Brain (organoid and tissue), 16 donors: ENCODE measurements at places on chromosomes 5 and 9.

DNA sequence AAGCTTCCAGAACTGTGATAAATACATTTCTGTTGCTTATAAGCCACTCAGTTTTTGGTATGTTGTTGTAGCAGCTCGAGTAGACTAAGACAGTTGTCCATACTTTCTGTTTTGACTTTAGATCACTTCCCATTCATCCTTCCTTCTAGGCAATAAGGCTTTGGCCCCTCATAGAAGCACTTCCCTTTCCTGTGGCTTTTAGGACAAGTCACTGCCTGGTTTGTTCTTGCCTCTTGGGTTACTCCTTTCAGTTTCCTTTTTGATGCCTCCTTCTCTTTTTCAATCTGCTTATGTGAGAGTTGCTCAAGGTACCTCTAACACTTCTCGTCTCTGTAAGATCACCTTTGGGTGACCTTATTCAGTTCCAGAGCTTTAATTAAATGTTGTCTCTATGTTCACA, 72.4 kb upstream of the NTRK2 start:
- DNase-seq, result no peak

- DNase-seq, result no peak
Observed at GRCh38 chr9:88529496-88529895, 5.5 kb upstream of the NXNL2 start.

GRCh38 chr5:31918739-31919138, 255.4 kb downstream of the GOLPH3 start:
- peak; percentile 20 for DNase-seq

DNA sequence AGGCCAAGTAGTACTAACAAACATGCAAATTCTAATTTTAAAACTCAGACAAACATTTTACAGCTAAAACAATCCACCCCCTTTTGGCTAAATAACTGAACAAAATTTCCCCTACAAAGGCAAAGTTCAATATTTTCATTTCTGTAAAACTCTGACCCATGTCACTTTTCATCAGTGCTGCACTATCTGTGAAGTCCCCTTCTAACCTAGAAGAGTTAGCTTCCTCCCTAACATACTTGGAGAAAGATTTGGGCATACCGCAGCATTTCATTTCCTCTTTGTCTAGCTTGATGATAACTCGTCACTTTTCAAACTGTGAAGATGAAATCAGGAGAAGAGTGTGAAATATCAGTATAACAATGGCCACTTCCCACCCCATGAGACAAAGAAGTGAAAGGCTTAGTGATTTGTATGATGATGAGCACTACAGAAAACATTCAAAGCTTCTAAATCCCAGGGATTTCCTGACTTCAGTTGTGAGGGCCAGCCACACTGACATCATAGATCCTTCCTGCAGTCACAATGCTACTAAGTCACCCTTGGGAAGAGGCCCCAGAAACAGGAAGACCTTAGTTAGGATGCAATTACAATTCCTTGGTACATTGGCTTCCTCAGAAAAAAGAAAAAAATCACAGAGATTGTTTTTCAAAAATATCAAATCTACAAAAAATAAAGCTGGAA, at the start of gene FAM81B:
Gene FAM81B (plus strand): TSS at position 555 of the 681 bp plus-strand sequence. CDS start 24 bp downstream, at position 579.
- no peak for DNase-seq

- DNase-seq, result peak; percentile 33
Observed at GRCh38 chr5:109863752-109864151, 174.0 kb downstream of the MAN2A1 start.

DNA sequence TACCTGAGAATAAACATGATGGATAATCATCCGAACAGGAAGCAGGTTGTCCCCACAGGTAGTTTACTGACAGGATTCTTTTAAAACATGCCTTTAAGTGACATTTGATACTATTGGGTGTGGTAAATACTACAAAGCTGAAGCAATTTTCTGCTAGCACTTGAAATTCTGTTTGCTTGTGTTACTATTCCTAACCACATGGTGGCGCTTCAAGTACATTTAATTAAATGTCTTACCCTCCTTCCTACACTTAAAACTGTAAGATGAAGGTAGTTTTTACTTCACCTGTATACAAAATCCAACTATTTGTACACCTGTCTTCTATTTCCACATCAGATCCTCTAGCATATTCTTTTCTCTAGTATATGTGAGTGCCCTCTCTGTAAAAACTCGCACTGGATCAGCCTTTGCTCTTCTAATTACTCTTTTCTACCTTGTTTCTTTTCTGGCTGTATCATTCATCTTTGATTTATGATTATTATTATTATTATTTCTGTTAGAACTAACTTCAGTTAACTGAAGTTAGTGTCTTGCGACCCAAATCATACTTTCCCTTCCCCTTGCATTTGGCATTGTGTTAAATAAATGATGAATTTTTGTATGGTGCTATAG, 18.4 kb downstream of the SLC25A46 start:
- peak; percentile 79 for DNase-seq
